Cardiac septum (tissue), 1 donor: ENCODE measurements at places on chromosomes 5 and 9. TPM values are rescaled to one million over a fixed set of nuclear protein-coding genes. Genes with fewer than 3 reads are reported as not detected.

Gene BTNL9
- total RNA-seq: 25.2 TPM

DNA sequence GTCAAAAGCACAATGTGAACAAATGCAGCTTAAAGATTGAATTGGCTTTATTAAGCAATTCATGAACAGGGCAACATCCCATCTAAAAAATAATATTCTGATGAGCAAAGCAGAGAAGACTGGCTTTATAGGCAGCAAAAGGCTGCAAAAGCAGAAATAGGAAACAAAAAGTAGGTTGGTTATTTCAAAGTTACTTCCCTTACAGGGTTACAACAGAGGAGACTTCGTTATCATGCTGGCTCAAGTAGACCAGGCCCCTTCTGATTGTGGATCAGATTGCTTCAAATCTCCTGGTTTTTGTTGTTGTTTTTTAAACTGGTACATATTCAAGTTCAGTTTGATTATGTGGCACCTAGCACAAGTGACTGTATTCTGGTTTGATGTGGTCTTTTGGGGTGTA lies 73.1 kb downstream of the MAN2A1 start:
- DNase-seq: no peak

GRCh38 chr9:34502891-34503290 lies 19.9 kb downstream of the ENHO start:
- peak; percentile 9 for DNase-seq

DNA sequence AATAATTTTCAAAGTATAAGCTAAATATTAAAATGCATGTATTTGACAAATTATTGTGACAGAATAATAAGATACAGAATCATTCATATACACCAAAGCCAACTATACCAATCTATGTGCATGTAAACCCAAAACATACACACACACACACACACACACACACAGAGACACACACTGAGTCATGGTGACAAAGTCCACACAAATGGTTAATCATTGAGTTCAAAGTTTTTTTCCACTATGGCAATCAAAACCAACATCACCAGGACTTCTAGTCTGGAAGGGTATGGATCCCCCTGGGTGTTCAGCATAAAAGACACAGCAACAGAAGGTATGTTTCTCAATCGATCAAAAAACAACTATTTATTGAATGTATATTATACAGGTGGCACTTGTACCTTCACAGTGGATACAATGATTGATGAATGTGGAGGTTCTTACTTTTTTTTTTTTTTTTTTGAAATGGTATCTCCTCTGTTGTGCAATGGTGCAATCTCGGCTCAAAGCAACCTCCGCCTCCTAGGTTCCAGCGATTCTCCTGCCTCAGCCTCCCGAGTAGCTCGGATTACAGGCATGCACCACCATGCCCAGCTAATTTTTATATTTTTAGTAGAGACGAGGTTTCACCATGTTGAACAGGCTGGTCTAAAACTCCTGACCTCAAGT lies 137.0 kb downstream of the PDE4D start:
- no peak for DNase-seq

GRCh38 chr9:69121155-69122081 lies 52.7 kb upstream of the TJP2 start:
- no peak for DNase-seq

DNA sequence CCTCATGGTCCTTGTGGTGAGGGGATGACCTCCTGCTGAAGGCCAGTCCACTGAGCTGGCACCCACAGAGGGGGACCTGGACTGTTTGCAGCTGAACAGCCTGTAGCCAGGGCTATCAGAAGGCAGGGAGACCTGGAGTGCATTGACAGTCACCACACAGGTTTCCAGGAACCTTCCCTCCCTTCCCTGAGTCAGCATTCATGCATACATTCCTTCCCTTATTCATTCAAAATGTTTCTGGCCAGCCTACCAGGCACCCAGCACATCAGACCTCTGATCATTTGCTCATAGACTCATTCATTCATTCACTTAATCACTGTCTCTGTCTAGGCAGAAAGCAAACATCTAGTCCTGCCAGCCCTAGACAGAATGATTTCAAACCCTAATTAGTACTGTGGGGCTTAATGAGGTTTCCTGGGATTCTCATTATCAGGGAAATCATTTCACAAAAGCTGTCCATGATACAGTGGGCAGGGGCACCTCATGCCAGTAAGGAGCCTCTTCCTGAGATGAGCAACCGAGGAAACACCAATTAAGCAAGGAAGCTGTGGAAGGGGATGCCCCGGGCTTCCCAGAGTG lies 110.1 kb upstream of the PPP1R26 start:
- DNase-seq: no peak

- DNase-seq: no peak
Observed at GRCh38 chr5:117149312-117149711, 574.7 kb upstream of the SEMA6A start.

DNA sequence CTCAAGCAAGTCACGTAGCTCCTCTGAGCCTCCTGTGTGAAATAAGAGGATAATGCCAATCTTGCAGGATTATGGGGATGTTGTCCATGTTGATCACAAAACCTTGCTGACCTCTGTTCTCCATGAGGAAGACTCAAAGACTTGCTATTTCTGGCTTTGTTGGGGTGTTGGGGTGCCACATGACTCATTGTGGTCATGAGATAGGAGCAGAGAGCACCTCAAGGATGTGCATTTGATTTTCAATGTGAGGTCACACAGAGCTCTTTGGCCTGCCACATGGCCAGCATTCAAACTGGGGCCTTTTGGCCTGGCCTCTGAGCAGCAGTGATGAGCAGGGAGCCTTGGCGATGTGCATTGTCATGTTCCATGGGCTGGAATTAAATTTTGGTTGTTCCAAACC lies 380.3 kb downstream of the GADD45G start:
- no peak for DNase-seq

DNA sequence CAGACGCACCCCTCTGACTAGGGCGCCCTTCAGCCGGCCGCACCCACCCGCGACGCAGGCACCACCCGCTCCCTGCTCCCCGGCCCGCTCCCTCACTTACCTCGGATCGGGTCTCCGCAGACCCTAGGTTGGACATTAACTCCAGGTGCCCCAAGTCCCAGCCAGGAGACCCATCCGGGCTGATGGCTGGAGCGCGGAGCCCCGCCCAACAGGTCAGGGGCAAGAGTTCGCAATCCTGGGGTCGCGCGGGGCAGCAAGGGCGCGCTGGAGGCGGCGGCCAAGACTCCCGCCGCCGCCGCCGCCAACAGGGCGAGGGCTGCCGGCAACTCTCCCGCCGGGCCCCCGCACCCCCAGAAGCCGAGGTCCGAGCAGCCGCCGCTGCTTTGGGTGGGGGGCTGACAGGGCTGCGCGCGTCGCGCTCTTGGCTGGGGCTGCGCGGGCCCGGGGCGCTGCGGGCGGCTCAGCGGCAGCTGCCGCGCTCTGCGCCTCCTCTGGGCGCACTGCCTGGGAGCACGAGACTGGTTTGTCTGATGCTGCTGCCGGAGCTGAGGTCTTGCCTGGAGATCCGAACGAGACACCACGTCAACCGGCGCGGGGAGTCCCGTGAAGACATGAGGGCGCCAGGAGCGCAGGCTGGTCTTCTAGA lies at the start of gene GDNF:
GDNF (minus strand) TSS at position 635 of the 646 bp plus-strand sequence. CDS start 5,245 bp downstream, outside the sequence.
- DNase-seq: no peak

DNA sequence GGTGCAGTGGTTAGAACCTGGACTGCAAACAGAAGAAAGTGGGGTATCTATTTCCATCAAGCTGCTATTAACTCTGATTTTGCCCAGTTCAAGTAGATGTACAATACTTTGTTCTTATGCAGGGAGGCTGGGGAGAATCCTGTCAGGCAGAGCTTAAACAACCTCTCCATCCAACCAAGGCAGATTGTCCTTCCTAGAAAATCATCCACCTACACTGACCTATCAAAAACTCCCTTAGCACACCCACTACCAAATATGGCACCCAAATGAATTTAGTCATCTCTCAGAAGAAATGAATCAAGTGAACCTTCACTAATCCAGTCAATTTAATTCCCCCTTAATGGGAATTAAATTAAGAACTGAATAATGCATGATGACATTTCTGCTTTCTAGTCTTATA lies 18.4 kb upstream of the HEMGN start:
- DNase-seq: no peak

DNA sequence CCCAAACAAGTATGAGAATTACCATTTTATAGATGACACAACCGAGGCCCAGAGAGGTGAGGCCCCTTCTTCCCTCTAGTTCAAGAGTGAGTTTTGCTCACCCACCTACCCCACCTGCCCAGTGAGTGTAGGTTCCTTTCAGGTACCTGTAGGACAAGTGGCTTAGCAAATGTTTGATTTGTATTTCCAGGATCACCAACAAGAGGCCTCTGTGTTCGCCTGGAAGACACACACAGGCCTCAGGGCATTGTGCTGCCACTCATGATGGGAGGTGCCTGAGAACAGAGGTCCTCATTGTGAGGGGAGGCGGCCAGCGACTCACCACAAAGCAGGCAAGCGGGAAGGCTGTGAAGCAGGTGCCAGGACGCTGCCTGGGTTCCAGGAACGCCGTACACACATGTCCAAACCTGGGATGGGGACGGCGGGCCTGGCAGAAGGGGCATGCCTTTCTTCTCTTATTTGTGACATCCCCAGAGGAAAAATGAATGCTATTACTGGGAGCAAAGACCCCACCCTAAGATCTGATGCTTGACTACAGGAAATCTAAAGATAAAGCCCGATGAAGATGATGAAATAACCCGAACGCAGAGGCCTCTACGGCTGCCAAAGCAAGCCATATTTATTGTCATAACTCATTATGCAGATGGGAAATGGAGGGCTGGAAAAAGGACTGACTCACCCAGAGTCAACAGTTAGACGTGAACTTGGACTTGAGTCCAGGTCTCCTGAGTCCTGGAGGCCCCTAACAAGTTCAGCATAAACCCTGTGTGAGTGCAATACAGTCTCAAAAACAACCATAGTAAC lies 60.2 kb upstream of the SLC25A51 start:
- no peak for DNase-seq

Gene ADAMTSL2
- 9.6 TPM for total RNA-seq

DNA sequence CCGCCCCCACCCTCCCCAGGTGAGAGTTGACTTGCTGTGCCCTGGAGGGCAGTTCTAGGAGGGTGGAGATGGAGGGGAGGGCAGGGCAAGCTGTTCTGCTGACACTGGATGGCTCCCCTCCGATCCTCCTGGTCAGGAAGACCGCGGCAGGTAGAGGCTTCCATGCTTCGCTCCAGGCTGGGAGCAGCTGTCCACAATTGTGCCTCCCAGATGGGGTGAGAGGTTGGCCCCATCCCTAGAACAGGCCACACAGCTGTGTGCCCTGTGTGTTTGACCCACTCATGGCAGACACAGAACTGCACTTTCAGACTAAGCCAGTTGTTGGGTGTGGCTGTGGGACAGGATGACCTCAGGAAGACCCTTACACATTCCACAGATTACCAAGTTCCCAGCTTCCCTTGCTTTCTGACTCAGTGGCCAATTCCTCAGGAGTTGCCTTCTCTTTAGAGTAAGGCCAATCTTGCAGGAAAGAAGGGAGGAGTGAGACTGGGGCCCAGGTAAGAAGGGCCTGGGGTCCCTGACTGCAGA lies 72.1 kb upstream of the HSPA9 start:
- DNase-seq: peak; percentile 58

DNA sequence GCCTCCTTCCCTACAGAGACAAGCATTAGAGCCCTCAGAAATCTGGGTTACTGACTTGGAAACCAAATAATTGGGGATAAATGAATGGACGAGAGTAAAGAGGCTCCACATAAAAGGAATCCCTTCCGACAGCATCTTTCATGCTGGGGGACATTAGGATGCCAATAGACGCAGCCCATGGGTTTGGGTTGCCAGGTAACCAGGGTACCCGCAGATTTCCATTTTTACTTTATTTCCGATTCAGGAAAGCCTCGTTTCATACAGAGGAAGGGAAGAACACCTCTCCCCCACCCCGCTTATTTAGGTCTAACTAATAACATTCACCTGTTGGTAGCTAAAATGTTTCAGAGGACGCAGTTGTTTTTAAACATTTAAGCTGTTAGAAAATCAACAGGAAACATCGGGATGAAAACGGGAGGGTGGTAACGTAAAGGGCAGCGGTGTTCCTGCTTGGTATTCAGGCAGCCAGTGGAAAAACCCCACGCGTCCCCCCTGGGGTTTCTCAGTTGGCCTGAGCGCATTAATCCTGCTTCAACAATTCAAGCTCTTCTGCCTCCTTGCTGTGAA lies 179.5 kb downstream of the YTHDC2 start:
- no peak for DNase-seq

DNA sequence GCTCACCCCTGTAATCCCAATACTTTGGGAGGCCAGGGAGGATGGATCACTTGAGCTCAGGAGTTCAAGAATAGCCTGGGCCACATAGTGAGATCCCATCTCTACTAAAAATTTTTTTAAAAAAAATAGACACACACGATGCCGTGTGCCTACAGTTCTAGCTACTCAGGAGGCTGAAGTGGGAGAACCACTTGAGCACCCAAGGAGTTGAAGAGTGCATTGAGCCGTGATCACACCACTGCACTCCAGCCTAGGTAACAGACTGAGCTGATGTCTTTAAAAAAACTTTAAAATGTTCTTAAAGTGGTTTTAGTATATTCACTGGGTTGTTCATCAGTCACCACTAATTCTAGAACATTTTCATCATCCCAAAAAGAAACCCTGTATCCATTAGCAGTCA lies 51.9 kb upstream of the RNF38 start:
- no peak for DNase-seq

Gene PCDHA9
- 0.03 TPM for total RNA-seq

DNA sequence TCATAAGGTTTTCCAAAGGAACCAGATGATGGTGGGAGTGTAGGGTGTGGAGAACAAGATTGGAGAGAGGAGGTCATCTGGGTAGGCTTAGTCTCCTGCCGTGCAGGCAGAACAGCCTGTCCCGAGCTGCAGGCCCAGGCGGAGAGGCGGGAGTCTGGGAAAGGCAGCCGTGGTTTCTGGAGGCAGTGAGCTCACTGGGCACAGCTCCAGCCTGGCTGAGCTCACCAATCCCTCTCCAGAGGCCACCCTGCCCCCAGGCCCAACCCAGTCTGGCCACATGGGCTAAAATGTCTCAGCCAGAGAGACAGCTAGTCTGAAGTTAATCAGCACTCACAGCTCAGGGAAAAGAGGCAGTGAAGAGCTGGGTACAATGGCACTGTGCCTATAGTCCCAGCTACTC lies 12.3 kb downstream of the P4HA2 start:
- DNase-seq: peak; percentile 93

GRCh38 chr9:89888233-89888632 lies 283.4 kb downstream of the GADD45G start:
- DNase-seq: no peak

Gene FAM221B
- total RNA-seq: not detected

Gene AHRR
- total RNA-seq: 0.73 TPM

Gene BRINP1
- total RNA-seq: 1.7 TPM

GRCh38 chr9:16329671-16330113 lies 540.8 kb downstream of the BNC2 start:
- no peak for DNase-seq

DNA sequence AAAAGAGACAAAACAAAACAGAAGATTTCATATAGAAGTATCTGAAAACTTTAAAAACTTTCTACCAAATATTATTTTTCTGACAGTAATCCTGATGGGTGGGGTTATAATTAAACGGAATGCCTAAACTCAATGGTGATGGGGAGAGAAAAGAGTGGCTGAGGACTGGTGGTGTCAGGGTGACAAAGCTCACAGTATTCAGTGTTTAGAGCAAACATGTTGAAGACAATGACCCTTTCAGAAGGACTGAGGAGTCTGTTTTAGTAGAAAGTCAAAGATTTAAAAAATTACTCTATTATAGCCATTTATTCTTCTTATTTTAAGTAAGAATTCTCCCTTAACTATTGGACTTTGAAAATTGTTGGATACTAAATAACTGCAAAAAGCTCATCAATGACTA lies 1144.0 kb downstream of the TAF11L14 start:
- no peak for DNase-seq
